Frontal cortex (tissue), 4 donors: ENCODE measurements at places on chromosomes 5 and 9. TPM values are rescaled to one million over a fixed set of nuclear protein-coding genes. Genes with fewer than 3 reads are reported as not detected.

The ABO gene
- total RNA-seq: not detected

The TSSK1B gene
- total RNA-seq: under 0.01 TPM

The GRIN3A gene
- total RNA-seq: 9.4 TPM

The PCDHB12 gene
- 12.6 TPM for total RNA-seq

The FIBCD1 gene
- total RNA-seq: 0.82 TPM

The PCDHA7 gene
- total RNA-seq: 15.5 TPM

The PDGFRB gene
- total RNA-seq: 12.2 TPM

The TMC1 gene
- total RNA-seq: 0.82 TPM
